ENCODE measurements at places on chromosomes 5 and 9.
A peak's percentile ranks its signal among the peaks of the same experiment; 100 is the strongest.

- no peak for DNase-seq
Measured at GRCh38 chr9:70789086-70789485, 332.3 kb downstream of the TRPM3 start.

- DNase-seq: no peak
Measured at GRCh38 chr9:96554326-96554725, 65.3 kb downstream of the CDC14B start.

GRCh38 chr9:136602193-136602885, 56.5 kb upstream of the NOTCH1 start:
- no peak for DNase-seq

- DNase-seq: no peak
Measured at GRCh38 chr5:173885054-173885443, 3.1 kb upstream of the CPEB4 start.

- no peak for DNase-seq
Measured at GRCh38 chr5:98726258-98726657, 47.2 kb upstream of the RGMB start.

GRCh38 chr9:38671748-38672147, 48.2 kb downstream of the FAM240B start:
- DNase-seq: no peak

GRCh38 chr5:10946050-10946449, 185.0 kb upstream of the DAP start:
- DNase-seq: no peak

GRCh38 chr9:112555844-112556482, 69.3 kb downstream of the KIAA1958 start:
- DNase-seq: no peak

GRCh38 chr5:32679218-32679617, 31.9 kb upstream of the NPR3 start:
- no peak for DNase-seq

DNA sequence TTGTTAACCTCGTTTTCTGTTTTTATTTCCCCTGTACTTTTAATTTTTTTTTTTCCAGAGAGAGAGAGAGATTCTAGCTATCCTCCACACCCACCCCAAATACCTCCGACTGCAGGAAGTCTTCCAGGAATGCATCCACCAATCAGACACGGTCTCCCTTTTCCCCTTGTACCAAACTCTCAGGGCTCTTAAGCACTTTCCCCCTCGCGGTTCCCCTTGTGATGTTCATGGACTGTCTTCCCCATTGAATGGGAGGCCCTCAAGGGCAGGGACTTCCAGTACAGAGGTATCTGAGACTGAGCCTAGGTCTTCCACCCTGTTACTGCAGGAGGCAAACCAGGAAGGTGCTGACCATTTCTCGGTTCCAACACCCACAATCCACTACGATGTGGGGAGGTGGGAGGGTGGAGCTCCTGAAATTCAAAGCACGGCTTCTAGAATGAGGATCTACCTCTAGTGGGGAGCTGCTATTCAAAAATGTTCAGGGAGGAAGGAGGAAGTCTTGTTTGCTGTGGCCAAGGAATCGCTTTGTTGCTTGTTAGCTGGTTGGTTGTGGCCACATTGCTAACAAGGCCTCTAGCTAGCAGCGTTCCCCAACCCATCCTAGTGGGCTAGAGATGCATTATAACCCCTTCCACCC, 37.5 kb upstream of the PTGS1 start:
- no peak for DNase-seq

DNA sequence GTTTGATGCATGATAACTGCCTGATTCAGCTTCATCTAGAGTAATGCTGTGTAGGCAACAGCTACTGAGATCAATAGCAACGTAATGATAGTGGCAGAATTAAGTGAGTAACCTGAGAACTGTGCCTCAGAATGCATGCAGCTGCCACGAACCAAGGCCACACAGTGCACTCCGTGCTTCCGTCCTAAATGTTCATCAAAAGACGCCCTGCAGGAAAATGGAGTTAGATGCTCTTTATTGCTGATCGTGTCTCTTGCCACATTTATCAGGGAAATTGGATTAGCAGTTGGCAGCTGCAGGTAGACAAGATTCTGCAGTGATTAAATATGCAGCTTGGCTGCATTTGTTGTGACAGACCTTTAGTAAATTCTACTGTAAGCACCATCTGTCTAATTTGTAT, 107.7 kb upstream of the TLX3 start:
- DNase-seq: no peak

DNA sequence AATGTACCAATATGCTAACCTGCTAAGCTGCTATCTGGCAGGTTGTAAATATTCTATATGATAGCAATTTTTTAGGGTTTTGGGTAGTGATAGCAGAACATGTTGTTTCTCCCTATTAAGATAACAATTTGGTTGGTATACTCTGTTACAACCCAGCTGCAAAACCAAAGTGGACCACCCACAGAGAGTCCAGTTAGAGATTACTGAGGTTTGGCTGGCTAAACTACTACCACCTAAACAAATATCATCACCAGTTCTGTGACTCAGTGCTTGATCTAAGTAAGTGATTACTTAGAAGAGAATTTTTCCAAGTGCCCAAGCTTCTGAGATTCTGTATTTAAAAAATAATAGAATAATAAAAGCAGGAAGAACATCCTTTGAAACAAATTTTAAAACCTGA, 72.3 kb downstream of the XRCC4 start:
- no peak for DNase-seq

DNA sequence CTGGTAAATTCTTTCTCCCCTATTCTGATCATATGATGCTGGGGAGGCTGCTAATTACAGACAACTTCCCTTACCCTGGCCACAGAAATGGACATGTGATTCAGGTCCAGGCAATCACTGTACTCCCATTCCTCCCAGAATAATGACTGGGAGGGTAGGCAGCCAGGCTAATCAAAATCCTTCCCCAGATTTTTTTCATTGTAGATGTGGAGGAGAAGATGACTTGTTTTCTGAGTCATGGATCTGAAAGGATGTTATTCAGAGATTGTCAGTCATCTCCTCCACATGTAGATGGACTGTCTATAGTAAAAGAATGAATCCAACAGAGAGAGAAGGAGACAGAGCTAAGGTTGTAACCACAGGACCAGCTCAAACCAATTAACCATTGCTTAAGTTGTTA, 123.9 kb upstream of the PUM3 start:
- DNase-seq: no peak

DNA sequence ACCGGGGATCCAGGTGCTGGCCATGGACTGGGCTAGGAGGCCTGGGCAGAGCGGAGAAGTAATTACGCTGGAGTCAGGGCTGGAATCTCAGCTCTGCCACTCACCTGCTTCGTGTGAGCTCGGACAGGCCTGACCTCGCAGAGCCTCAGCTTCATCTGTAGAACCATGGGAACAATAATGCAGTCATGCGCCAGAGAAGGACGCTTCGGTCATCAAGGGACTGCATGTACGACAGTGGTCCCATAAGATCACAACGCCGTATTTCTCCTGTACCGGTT, 145.1 kb downstream of the GAPVD1 start:
- DNase-seq: no peak

DNA sequence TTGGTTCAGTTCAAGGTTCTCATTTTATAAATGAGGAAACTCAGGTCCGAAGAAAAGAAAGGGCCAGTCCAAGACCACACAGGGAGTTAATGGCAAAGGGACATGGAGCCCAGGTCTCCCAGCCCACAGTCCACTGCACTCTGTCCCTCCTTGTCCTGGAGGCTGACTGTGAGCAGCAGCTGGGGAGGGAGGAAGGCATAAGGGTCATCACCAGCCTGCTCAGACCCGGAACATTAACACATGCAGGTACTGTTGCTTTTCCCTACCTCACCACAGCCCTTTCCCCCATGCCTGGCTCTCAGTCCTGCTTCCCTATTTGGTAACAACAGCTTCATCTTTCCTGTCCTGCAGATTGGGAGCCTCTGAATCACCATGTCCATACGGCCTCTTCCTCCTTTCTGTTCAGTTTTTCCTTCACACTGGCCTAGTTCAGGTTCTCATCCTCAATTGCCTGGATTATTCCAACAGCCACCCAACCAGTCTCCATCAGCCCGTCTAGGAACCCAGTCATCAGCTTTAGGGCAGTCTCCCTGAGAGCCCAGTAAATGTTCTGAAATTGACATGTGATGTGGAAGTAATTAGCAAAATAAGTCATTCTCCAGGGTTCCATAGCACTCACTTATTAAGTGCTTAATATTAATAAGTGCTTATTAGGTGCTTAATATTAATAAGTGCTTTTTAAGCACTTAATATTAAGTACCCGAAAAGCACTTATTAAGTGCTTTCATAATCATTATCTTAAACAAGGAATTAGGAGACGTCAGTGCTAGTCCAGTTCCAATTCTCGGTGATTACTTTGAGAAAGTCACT, 4.3 kb downstream of the GPX3 start:
- DNase-seq: no peak

- DNase-seq: no peak
Measured at GRCh38 chr9:93944011-93944410, 11.1 kb downstream of the BARX1 start.

DNA sequence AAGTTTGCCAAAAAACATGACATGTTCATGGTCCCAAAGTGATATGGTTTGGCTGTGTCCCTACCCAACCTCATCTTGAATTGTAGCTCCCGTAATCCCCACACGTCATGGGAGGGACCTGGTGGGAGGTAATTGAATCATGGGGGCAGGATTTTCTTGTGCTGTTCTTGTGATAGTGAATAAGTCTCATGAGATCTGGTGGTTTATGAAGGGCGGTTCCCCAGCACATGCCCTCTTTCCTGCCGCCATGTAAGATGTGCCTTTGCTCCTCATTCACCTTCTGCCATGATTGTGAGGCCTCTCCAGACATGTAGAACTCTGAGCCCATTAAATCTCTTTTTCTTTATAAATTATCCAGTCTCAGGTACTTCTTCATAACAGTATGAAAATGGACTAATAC, 322.1 kb downstream of the MED10 start:
- no peak for DNase-seq

GRCh38 chr5:52791366-52791765, 3.6 kb downstream of the ITGA1 start:
- no peak for DNase-seq

- no peak for DNase-seq
Measured at GRCh38 chr5:145969714-145970092, 33.3 kb downstream of the SH3RF2 start.

GRCh38 chr5:158154226-158155005, 295.5 kb upstream of the CLINT1 start:
- DNase-seq: no peak

DNA sequence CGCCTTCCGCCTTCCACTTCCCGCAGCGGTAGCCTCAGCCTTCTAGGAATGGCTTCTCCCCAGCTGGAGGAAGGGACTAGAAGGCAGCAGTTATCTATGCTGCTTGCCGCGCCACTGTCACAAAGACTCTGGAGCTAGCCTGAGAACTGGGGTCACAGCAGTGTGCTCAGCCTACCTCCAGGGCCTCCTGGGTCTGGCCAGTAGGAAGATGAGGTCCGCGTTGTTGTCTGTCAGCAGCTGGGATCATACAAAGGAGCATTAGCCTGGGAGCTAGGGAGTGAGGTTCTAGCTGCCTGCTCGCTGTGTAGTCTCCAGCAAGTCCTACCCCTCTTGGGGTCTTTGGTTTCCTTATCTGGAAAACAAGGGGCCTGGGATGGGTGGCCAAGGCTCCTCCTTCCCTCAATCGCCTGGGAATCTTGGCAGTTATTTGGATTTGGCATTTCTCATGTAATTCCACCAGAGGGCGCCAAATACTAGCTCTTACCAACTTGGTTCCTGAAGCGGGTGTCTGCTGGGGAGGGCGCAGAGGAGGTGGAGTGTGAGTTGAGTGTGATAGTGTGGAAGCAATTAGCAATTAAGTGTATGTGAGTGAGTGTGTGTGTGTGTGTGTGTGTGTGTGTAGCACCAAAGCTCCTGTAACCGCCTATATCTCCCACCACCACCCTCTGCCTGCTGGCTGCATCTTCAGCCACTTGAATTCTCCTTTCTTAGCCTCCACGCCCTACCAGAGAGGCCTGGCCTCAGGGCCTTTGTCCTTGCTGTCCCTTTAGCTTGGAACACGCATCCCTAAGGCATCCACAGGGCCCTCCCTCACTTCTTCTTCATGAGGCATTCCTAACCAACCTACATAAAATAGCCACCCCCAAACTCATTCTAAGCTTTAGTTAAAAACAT, 97.1 kb downstream of the ENTREP1 start:
- peak; percentile 62 for DNase-seq

- DNase-seq: no peak
Measured at GRCh38 chr5:98569288-98569687, 204.2 kb upstream of the RGMB start.
